ENCODE measurements at places on chromosomes 1 and 21.

- DNase-seq = no peak
Observed at GRCh38 chr21:31683029-31683428, 23.5 kb downstream of the SOD1 start.

DNA sequence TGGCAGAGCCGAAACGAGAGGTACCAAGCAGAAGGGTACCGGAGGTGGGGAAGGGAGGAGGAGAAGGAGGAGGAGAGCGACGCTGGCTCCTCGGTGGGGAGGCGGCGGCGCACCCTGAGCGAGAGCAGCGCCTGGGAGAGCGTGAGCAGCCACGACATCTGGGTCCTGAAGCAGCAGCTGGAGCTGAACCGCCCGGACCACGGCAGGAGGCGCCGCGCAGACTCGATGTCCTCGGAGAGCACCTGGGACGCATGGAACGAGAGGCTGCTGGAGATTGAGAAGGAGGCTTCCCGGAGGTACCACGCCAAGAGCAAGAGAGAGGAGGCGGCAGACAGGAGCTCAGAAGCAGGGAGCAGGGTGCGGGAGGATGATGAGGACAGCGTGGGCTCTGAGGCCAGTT lies 32.4 kb downstream of the STYXL2 start:
- DNase-seq = no peak

GRCh38 chr1:104197516-104197915 lies 447.8 kb downstream of the AMY1C start:
- DNase-seq = no peak

DNA sequence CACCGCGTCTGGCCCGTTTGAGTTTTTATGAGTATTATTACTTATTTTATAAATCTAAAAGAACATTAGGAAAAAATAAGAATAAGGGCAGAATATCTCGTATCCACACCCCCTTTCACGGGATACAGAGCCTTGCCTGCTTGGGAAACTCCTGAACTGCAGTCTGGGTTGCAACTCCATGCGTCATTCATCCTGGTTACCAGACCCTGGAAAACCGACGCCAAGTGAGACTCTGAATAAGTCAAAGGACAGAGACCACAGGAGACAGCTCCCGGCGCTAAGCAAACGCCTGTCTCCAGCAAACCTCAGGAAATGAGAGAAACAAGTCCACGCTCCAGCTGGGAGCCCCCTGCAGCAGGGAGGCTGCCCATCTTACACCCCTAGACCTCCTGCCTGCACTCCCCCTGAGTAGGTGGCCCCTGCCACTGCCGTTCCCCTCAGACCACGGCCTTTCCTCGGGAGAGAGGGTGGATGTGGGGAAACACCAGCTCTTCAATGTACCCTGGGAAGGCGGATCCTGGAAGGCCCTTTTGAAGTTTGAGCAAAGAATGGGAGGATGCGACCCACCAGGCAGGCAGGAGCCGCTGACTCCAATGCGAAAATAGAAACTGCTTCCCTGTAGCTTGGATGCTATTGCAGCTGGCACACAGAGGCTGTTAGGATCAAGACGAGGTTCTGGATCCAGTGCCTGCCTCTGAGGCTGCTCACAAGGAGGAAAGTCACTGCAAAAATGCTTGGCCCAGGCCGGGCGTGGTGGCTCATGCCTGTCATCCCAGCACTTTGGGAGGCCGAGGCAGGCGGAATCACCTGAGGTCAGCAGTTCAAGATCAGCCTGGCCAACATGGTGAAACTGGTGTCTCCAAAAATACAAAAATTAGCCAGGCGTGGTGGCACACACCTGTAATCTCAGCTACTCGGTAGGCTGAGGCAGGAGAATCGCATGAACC lies 37.7 kb upstream of the GPR157 start:
- no peak for DNase-seq

- DNase-seq = no peak
Observed at GRCh38 chr1:60280256-60280655, 206.7 kb upstream of the C1orf87 start.

DNA sequence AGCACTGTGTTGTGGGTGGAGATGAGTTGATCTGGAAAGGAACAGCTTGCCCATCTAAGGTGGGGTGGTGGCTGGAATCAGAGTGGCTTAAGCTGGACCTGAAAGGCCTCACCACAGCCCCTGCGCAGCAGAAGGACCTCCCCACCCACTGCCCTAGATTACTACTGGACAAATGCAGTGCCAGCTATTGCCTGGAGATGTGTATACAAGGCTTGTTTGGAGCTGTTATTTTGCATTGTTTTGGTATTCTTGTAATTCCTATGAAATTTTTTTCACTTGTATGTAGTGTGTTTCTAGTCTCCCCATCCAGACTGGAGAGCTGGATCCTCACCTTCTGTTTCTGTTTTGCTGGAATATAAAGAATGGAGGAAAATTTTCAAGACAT lies 1.3 kb upstream of the SLC30A1 start:
- DNase-seq = no peak

- DNase-seq = peak; percentile 67
Observed at GRCh38 chr1:44050261-44050660, 19.0 kb upstream of the SLC6A9 start.

DNA sequence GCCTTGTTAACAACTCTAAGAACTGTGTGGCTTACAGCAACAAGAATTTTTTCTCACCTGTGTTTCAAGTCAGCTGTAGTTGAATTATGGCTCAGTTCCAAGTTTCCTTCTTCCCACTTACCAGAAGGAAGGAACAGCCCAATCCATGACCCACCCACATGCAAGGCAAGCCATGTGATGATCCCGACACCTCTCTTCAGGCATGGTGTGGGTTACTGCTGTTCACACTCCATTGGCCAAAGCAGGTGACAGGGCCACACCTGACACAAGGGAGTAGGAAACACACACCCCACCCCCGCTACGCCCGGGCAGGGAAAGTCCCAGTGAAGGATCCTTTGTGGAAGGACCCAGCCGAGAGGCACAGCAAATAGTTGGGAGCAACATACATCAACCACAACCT lies 36.3 kb downstream of the KCNJ15 start:
- DNase-seq = no peak

DNA sequence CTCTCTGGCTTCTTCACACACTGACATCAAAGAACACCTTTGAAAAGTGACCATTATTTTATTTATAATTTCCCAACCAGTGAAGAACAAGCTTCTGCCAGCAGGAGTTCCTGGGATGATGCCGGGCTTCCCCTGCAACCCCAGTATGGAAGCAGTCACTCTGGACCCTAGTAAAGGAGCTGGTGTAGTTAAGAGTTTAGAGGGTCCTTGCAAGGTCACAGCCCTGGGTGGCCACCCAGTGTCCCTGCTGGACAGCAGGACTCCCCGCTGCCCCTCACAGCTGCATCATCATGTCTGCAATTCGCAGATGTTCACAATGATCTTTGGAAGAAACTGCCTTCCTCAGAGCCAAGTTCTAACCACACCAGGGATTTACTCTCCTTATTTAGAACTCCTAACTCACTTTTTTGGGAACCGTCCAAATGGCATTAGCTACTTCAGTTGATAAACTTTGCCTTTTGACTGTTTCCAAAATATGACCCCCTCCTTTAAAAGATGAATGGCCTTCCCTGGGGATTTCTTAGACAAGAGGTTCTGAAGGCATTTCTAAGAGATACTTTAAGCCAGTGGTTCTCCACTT lies 90.6 kb downstream of the HIVEP3 start:
- no peak for DNase-seq

- no peak for DNase-seq
Observed at GRCh38 chr1:181326348-181326747, 157.0 kb upstream of the CACNA1E start.

- DNase-seq = no peak
Observed at GRCh38 chr21:39599191-39599970, 13.4 kb upstream of the B3GALT5 start.

- DNase-seq = no peak
Observed at GRCh38 chr1:51574796-51575195, 42.1 kb upstream of the OSBPL9 start.

DNA sequence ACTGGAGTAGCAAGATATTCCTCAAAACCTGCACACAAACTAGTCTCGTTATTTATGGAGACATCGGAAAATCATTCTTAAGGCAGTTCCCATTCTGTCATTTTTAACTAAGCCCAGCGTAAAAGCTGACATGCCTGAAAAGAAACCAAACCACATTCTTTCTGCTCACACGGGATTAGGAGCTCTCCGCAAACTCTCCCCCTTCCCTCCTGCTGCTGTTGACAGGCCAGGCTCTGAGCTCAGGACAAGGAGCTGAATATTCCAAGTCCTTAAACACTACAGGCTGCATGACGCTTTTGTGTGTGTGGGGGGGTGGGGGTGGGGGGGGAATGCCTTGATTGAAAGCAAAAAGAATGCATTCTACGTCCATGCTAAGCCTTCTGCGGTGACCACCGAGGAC lies 5.2 kb downstream of the OLIG1 start:
- no peak for DNase-seq

GRCh38 chr21:25334046-25334730 lies 273.1 kb downstream of the MRPL39 start:
- no peak for DNase-seq

- DNase-seq = no peak
Observed at GRCh38 chr1:150121236-150121862, 28.4 kb upstream of the PLEKHO1 start.

- no peak for DNase-seq
Observed at GRCh38 chr1:220680085-220680687, 10.0 kb upstream of the C1orf115 start.

DNA sequence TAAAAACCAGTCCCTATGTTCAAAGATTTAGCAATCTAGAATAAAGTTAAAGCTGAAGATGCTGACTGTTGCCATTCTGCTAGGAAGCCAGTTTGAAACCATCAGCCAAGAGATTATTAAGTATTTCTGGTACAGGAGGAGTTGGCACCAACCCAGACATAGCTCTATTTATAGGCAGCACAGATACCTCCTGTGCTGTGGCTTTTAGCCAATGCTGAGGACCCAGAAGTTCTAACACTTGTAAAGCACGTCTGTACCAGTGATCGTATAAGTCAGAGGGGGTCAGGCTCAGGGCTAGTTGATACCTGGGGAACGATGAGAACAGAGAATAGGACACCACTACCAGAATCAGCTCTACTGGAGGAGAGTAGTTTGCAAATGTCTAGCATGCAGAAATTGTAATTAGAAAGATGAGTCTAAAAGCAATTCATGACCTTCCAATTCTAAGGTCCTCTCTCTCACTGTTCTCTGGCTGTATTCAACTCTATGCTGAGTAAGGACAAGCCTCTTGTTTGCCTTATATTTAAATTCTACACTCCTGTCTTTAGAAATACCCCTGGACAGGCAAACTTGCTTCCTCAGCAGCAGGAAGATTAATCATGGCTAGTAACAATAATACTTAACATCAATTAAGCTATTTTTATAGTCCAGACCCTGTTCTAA lies 96.8 kb upstream of the PALMD start:
- DNase-seq = peak; percentile 16

- DNase-seq = no peak
Observed at GRCh38 chr1:5503556-5504363, 488.5 kb downstream of the NPHP4 start.

- DNase-seq = no peak
Observed at GRCh38 chr1:207493212-207493611, 2.7 kb upstream of the CR1 start.

DNA sequence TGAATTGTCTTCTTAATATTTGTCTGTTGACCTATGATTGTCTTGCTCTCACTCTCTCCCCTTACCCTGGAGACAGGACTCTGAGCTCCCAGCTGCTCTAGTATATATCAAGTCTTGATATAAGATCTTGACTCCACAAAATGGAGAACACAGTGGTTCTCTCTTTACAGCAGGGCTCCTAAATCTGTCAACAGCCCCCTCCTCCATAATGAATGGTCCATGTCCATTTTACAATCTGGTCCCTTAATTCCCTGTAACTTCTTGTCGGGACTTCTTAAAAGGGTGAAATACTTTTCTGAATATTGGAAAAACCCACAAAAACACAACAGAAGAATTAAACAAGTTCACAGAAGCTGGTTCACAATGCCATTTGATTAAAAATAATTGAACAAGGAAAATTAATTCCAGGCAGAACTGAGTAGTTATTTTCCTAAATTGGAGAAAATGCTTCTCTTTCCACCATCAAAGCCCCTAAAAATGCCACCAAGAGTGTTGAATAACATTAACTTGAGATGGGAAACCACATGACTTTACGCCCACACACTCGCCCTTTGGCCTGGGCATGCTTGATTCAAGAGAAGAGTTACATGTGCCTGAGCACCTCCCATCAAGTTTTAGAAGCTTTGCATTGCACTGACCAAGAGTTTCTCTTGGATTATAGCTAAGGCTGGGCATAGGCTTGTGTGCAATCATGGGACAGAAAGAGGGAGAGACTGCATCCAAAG lies 109.8 kb downstream of the TOMM20 start:
- DNase-seq = no peak

DNA sequence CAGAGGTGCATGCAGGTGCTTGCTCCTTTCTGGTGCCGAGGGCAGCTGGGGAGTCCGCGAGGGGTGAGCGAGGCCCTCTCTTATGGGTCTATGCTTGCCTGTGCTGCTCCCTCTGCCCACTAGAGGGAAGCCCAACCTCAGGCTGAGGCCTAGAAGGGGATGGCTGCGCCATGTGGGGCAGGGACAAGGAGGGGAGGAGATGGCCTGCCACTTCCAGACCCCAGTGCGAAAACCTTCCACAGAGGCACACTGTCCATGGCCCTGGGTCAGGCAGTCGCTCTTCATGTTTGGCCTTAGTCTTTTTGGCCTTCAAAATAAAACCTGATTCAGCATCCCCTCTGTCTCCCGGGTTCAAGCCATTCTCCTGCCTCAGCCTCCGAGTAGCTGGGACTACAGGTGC lies 14.0 kb downstream of the RHBG start:
- peak; percentile 24 for DNase-seq

- no peak for DNase-seq
Observed at GRCh38 chr1:165434281-165434680, 10.6 kb downstream of the RXRG start.

- no peak for DNase-seq
Observed at GRCh38 chr1:172657586-172657985, 1.3 kb upstream of the FASLG start.

DNA sequence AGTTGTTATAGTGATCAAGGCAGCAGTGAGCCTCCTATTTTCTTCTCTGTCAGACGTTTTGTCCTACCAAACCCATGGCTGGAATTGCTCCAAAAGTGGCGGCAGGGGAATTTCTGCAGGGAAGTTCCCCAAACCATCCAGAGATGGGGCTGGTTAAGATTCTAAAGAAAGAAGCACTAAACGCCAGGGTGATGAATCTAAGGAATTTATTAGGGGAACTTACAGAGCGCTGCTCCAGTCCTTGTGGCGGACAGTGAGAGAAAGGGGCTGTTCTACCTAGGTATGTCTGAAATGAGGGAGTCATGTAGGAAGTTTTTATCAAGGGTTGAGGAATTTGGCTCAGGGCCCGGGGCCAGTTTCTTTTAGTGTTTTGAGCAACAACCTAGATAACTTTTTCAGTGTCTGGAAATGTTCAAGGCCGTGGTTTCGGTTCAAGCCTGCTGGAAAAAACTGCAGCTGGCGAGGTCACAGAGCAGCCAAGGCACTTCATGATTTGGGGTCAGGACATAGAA lies 222.4 kb upstream of the B3GALT2 start:
- DNase-seq = peak; percentile 98

DNA sequence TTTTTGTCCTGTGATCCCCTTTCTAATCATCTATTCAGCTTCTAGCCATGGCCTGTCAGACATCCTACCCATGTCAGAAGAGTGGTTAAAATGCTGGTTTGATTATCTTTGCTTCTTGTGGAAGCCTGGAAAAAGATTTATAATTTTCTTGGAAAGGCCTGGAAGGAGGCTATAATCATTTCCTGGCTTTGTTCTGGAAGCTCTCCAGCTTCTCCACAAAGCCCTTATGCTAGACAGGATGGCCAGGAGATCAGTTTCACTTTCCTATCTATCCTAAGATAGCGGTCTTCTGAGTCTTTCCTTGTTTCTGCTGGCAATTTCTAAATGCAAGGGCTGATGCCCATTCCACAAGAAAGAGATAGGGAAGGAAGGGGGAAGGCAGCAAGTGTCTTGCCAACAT lies 90.9 kb upstream of the SLC44A3 start:
- DNase-seq = peak; percentile 89

Data from NCI-H226 (cell line).